ENCODE measurements at places on chromosomes 12 and 14.

- peak; percentile 36 for DNase-seq
- no peak overlapping the region for H3K27ac ChIP-seq
- H3K4me1 ChIP-seq = no peaks in the 10 kb centered on the region
These were observed 431.9 kb downstream of the BCL11B start for GRCh38 chr14:98840091-98840490.

- no peaks in the 10 kb centered on the region for H3K36me3 ChIP-seq
- H3K4me3 ChIP-seq = no peak overlapping the region
- peaks cover 2% of the 10 kb centered on the region for H3K4me1 ChIP-seq
- DNase-seq = peak; percentile 26
These were observed 11.6 kb downstream of the CHST11 start for GRCh38 chr12:104468371-104468770.

DNA sequence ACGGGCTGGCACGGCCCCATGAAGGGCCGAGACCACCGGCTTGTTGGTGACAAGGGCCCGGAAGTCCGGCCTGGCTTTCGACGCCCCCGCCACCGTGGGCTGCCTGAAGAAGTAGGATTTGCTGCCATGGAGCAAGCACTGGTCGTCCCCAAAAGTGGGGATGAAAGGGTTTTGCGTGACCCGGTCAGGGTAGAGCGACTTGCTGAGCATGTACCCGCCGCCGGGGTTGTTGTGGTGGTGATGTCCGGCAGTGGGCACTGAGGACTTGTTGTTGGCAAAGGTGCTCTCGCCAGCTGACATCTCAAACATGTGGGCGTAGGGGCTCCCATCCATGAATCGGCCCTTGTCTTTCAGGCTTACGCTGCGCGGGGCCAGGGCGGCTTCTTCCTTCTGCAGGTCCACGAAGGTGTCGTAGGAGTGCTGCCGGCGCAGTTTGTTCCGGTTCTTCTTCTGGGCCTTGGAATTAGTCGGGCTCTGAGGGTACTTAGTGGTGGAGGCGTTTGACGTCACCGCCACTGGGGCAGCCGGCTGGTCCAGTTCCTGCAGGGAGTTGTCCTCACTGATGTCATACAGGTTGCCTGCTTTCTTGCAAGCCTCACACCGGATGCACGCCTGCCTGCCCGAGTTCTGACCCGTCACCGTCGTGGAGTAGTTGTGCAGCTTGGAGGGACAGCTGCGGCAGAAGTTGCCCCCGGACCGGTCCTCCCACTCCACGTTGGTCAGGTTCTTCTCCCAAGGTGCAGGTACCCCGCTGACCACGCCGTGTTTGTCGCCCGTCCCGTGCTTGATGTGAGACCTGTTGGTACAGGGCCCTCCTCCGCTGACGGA, 366.6 kb downstream of the EMP1 start:
- peaks cover 10% of the 10 kb centered on the region for H3K36me3 ChIP-seq
- H3K4me1 ChIP-seq = no peaks in the 10 kb centered on the region
- no peak overlapping the region for H3K4me3 ChIP-seq
- H3K27ac ChIP-seq = no peak overlapping the region

GRCh38 chr14:30214461-30215090, 286.9 kb upstream of the PRKD1 start:
- peak; percentile 52 for DNase-seq
- H3K27me3 ChIP-seq = no peaks in the 10 kb centered on the region
- no peak overlapping the region for H3K4me3 ChIP-seq
- H3K4me1 ChIP-seq = no peaks in the 10 kb centered on the region
- H3K36me3 ChIP-seq = no peaks in the 10 kb centered on the region

DNA sequence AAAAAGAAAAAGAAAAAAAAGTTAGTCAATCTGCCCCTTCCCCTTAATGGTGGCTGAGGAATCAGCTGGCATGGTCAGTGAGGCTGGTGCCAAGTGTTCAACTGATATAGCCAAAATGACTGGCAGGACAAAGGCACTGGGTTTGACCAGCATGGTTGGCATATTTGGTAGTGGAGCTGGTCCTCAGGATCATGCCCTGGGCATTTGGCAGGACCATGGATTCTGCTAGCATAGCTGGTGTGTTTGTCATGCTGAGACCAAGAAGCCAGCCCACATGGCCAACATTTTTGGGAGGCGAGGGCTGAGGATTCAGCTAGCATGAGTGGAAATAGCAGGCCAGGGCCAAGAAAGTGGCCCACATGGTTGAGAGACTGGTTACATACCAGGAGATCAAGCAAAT, 136.5 kb downstream of the FBXL14 start:
- H3K36me3 ChIP-seq = no peaks in the 10 kb centered on the region
- H3K27ac ChIP-seq = no peak overlapping the region
- no peak overlapping the region for H3K4me3 ChIP-seq
- H3K27me3 ChIP-seq = no peaks in the 10 kb centered on the region
- DNase-seq = no peak
- H3K4me1 ChIP-seq = no peaks in the 10 kb centered on the region

GRCh38 chr14:104654119-104654518, 35.3 kb upstream of the INF2 start:
- no peaks in the 10 kb centered on the region for H3K36me3 ChIP-seq
- H3K4me1 ChIP-seq = no peaks in the 10 kb centered on the region
- H3K27ac ChIP-seq = no peak overlapping the region

- peak; percentile 93 for DNase-seq
- H3K4me1 ChIP-seq = no peaks in the 10 kb centered on the region
- no peak overlapping the region for H3K4me3 ChIP-seq
- no peaks in the 10 kb centered on the region for H3K27me3 ChIP-seq
- no peaks in the 10 kb centered on the region for H3K36me3 ChIP-seq
- H3K27ac ChIP-seq = no peak overlapping the region
These were observed 51.7 kb upstream of the KICS2 start for GRCh38 chr12:64273527-64274403.

DNA sequence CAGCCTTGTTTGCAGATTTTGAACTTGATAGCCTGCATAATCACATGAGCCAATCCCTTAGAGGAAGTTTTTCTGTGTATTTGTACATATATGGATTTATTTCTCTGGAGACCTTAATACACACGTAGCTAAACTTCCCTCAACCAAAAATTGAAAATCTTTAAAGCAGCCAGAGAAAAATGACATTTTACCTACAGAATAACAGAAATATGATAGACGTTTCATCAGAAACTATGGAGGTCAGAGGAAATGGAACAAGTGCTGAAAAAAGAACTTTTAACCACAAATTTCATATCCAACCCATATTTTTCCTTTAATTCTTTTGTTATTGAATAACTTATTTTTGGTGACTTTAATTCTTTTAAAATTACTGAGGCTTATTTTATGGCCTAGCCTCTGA, 177.7 kb downstream of the CCDC91 start:
- no peak for DNase-seq
- no peaks in the 10 kb centered on the region for H3K27me3 ChIP-seq
- H3K27ac ChIP-seq = no peak overlapping the region
- no peaks in the 10 kb centered on the region for H3K4me1 ChIP-seq

DNA sequence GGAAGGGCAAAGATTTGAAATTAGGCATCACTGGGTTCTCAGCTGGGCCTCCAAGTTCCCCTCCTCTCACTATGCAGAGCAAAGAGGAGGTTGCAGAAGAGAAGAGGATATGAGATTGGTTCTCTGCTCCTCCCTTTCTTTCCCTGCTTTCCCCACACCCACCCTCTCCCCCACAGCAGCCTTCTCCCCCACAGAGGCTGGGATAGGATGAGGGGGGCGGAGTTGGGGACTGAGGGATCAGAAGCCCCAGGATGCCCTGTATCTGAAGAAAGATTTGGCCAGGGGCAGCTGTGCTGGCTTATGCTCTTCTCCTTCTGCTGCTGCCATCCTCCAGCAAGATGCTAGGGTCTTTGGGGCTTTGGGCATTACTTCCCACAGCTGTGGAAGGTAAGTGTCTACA, at the start of gene AMHR2:
Gene AMHR2, plus strand, starts transcription at position 259 of the 400 bp plus-strand sequence. Its CDS starts 80 bp downstream, at position 339.
- H3K36me3 ChIP-seq = no peaks in the 10 kb centered on the region
- H3K27ac ChIP-seq = no peak within 1 kb of the TSS
- H3K4me1 ChIP-seq = peaks cover 25% of the 10 kb centered on the region
- peak; percentile 54 for DNase-seq

GRCh38 chr14:100754020-100754419, 27.3 kb downstream of the DLK1 start:
- no peaks in the 10 kb centered on the region for H3K36me3 ChIP-seq
- no peaks in the 10 kb centered on the region for H3K27me3 ChIP-seq
- peak; percentile 20 for DNase-seq

GRCh38 chr12:46298261-46298660, 29.4 kb upstream of the SLC38A1 start:
- H3K4me1 ChIP-seq = no peaks in the 10 kb centered on the region
- DNase-seq = no peak

DNA sequence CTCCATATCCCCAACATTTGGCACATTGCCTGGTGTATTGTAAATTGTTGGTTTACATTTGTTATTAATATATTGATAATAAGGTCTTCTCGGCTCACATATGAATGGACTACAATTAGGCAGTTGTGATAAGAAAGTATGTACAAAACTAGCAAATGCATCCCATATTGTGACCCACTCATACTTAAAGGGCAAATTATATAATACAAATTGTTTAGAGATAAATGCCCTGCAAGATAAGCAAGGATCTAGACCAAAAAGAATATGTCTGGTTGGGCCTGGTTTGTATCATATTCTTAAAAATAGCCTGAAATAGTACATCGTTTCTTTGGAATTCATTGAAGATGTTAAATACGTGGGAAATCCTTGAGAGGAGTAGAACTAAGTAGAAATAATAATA, 151.3 kb downstream of the CNTN1 start:
- DNase-seq = no peak
- no peak overlapping the region for H3K4me3 ChIP-seq
- H3K4me1 ChIP-seq = no peaks in the 10 kb centered on the region
- H3K36me3 ChIP-seq = no peaks in the 10 kb centered on the region
- H3K27me3 ChIP-seq = no peaks in the 10 kb centered on the region

- no peak for DNase-seq
- no peak overlapping the region for H3K4me3 ChIP-seq
- H3K27ac ChIP-seq = no peak overlapping the region
- no peaks in the 10 kb centered on the region for H3K36me3 ChIP-seq
- H3K27me3 ChIP-seq = no peaks in the 10 kb centered on the region
These were observed 99.2 kb downstream of the BEGAIN start for GRCh38 chr14:100488057-100488456.

DNA sequence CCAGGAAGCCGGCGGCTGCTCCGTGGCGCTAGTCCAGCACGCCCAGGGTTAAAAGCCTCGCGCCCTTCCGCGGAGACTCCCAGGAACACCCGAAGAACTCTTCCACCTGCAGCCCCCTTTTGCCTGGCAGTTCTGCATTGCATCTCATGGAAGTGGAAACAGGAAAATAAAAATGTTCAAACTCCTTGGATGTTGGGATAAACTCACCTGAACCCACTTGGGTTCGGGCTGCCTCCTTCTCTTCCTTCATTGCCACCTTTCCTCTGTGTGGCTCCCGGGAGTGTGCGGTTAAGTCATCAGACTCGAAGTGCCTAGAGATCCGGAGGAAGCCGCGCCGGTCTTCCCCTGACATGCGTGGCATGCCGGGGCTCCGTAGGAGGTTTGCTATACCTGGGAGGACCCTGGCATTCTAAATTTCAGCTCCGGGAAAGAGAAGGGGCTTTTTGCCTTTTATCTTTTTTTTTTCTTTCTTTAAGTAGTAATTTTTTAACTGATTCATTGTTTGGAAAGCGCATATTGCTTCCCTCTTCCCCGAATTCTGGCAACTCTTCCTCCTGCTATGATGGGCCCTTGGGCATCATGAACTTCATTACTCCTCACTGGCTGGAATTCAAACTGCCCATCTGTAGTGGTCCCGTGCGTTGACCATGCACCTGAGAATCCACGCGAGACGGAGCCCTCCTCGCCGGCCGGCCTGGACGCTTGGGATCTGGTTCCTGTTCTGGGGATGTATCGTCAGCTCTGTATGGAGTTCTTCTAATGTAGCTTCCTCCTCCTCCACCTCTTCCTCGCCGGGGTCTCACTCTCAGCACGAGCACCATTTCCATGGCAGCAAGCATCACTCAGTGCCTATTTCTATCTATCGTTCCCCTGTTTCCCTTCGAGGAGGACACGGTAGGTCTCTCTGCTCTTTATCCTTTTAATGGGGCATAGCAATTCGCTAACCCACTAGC, 931.4 kb downstream of the DIO2 start:
- no peaks in the 10 kb centered on the region for H3K36me3 ChIP-seq
- H3K4me3 ChIP-seq = peak overlapping the region; percentile 87
- H3K4me1 ChIP-seq = peaks cover 11% of the 10 kb centered on the region
- H3K27me3 ChIP-seq = peaks cover 50% of the 10 kb centered on the region
- H3K27ac ChIP-seq = no peak overlapping the region

DNA sequence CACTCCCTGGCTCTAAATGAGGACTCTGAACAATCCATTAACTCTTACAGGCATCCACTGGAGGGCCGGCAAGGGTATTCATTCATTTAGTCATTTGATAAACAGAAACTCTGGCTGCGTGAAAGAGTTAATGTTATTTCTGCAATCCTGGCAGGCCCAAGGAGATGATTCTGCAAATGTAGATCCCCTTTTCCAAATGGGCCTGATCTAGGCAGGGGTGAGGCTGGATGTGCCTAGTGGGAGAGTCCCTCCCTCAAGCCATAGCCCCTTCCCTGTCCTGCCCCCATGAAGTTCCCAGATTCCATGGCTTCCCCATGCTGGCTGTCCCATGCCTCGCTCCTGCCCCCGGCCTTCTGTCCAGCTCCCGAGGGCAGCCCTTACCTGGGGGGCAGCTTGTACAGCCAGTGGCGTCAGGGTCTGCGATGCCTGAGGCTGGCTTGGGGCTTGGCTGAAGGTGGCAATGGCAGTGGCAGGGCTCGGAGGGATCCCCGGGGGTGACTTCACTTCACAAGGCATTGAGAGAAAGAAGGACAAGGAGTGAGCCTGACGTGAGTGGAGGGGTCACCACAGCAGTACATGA, 18.4 kb downstream of the POU6F1 start:
- no peaks in the 10 kb centered on the region for H3K4me1 ChIP-seq
- H3K4me3 ChIP-seq = no peak overlapping the region
- H3K36me3 ChIP-seq = no peaks in the 10 kb centered on the region
- H3K27ac ChIP-seq = no peak overlapping the region
- no peaks in the 10 kb centered on the region for H3K27me3 ChIP-seq
- DNase-seq = no peak

DNA sequence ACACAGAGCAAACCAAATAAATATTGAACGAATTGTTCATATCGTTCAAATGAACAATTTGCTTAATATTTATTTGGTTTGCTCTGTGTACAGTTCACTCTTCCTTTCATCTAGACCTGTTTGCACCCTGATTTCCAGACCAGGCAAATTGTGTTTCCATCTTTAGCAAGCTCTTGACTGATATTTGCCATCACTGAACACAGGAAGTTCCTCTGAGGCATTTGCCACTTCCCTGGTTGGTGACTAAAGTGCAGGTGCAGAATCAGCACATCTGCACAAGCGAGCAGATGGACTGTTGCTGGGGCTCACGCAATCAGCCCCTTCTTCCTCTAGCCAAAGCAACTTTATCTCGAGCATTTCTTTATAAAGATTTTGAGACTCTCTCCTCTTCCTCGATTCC, 112.9 kb downstream of the DAAM1 start:
- H3K4me3 ChIP-seq = no peak overlapping the region
- DNase-seq = no peak
- peaks cover 4% of the 10 kb centered on the region for H3K4me1 ChIP-seq
- H3K27me3 ChIP-seq = no peaks in the 10 kb centered on the region

All from endodermal cell (in vitro differentiated cells).